ENCODE measurements at places on chromosomes 11 and 22.

- no peak for DNase-seq
Measured at GRCh38 chr11:65226103-65226442, 35.7 kb upstream of the POLA2 start.

GRCh38 chr11:64074239-64074638 is 38.5 kb downstream of the FLRT1 start:
- DNase-seq, result no peak

DNA sequence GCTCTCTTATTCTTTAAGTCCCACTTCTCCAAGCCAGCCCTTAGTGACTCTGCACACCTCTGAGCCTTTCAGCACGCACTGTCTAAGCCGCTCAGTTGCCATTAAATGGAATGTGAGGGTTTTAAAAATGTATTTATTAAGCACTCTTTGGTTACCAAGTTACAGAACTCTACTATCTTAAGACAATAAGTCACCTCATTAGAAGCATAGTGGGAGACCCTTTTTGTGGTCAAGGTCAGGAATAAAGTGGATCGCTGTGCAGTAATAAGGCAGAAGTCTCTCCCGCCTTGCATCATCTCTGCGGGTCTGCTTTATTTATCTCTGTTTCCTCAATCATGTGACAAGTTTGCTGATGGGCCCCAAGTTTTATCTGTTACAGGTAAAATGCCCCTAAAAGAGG is 11.9 kb downstream of the SLC25A18 start:
- no peak for DNase-seq

DNA sequence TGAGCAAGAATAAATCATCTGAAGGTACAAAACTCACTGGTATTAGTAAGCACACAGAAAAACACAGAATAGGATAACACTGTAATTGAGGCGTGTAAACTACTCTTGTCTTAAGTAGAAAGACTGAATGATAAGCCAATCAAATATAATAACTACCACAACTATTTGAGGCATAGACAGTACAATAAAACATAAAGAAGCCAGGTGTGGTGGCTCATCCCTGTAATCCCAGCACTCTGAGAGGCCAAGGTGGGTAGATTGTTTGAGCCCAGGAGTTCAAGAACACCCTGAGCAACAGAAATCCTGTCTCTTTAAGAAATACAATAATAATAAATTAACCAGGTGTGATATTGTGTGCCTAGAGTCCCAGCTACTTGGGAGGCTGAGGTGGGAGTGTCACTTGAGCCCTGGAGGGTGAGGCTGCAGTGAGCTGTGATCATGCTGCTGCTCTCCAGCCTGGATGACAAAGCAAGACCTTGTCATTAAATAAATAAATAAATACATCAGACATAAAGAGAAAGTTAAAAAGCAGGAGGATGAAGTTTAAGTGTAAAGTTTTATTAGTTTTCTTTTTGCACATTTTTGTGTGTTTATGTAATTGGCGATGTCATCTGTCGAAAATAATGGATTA is 390.6 kb downstream of the DYNC2H1 start:
- no peak for DNase-seq

DNA sequence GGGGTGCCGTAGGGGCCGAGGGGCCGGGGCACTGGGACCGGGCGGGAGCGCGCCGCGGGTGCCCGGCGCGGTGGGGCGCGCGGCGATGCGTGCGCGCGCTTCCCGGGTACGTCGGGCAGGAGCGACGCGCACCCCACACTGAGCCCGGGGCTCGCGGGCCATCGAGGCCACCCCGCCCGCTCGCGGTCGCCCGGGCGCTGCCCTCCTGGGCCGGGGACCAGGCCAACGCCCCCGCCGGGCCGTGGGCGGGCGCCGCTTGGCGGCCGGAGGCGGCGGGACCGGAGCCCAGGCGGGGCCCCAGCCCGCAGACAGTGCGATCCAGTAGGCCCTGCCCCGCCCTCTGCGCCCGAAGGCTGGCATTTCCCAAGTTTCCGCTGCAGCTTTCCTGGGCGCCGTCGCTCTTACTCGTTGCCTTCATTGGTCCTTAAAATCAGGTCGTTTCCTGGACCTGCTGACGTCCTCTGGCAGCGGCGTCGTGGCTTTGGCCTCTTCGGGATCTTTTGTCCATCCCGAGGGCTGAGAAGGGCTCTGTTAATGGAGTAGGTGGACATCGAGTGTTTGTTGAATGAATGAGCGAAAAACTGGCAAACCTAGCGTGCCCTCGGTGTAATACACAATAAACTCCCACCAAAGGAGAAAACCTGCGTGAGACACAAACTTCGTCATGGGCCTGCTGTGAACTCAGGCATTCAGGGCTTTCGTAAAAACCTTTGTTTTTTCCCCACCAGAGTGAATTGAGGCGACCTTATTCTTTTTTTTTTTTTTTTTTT is 638 bp downstream of the PARVA start:
- DNase-seq, result peak; percentile 21

- DNase-seq, result no peak
Measured at GRCh38 chr11:117199916-117200812, 994 bp downstream of the TAGLN start.

DNA sequence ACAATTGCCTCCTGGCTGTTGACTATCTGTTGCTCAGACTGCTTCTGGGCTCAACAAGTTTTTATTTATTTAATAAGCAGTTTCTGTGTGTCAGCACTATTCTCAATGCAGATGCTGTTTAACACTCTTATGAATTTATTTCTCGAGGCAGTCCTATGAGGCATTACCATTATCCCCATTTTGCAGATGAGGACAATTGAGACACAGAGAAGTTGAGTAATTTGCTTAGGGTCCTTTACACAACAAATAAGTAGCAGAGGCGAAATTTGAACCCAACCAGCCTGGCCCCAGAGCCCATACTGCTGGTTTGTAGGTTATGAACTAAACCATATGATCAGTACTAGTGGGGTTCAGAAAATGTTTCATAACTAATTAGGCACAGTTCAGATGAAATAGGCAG is 58.7 kb downstream of the APIP start:
- DNase-seq, result no peak

GRCh38 chr11:34380696-34381095 is 22.9 kb upstream of the ABTB2 start:
- DNase-seq, result no peak

DNA sequence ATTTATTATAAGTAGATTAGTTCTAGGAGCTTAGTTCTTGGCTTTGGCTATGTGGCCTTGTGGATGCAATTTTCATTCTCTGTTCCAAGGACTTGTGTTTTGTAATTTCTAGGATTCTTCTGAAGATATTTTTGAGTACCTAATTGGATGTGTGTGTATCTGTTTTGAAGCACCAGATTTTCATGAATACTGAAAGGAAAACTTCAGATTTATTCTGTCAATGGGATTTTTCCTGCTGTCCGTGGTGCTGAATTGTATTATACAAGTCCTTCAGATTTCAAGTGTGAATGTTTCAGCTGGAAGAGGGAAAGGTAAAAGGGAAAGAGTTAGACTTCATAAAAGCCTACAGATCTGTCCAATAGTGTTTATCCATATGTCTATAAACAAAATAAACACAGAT is 18.2 kb upstream of the SYN3 start:
- DNase-seq, result no peak

DNA sequence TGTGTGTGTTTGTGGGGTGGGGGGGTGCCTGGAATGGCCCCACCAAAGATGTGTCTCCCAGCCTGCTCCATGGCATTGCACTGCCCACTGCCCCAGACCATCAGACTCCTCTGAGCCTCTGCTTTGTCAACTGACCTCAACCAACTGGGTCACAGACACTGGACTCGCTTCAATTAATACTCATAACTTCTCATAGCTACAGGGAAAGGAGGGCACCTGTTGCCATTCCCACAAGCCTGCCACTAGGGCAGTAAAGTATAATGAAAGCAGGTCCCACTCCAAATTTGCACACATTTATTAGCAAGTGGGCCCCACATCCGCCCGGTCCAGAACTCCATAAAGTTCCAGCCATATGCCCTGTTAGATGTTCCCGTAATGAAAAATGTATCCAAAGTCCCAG is 70.5 kb upstream of the PRDM11 start:
- DNase-seq, result no peak

DNA sequence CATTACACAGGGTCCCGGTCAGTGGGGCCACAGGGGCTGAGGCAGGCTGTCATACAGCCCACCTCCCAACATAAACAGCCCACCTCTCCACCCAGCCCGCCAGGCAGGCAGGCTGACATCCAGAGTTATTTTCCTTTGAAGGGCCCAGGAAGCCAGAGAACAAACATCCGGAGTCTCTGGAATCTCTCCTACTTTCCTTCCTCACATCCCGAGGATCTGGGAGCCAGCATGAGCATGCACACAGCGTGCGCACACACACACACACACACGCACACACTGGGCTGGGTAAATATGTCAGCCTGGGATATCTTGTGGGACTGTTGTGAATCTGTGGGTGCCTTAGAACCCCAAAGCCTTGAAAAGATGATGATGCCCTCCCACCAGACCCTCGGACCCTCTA is 55.4 kb downstream of the PDE2A start:
- DNase-seq, result no peak

DNA sequence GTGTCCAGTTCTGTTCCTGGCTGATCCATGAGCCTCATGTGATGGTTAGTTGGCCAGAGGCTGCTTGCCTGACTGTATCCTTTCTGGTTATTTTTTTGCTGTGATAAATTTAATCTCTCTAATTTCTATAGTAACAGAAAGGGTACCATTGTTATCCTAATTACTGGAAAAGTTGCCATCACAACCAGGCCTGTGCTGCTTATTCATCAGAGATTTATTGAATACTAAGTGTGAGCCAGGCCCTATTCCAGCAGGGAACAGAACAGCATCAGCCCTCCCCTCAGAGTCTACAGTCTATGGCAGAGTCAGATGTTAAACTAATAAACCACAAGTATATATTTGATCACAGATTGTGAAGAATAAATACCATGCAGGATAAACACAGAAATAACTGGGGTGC is 86.8 kb downstream of the DEPDC5 start:
- DNase-seq, result no peak

DNA sequence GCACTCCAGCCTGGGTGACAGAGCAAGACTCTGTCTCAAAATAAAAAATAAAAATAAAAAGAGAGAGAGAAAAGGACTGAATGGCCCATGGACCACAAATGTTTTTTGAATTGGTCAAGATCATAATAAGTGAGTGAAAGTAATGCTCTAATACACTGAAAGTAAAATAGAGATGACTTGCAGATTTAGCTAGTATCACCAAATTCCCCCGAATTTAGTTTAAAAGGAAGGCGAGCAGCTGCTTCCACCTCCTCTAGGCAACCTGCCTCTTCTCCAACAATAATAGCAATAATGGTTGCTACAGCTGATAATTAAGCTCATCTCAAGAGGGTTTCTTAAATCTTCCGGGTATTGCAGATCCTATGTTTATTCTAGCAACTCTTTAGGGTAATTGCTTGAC is 36.8 kb downstream of the CELF1 start:
- DNase-seq, result no peak

GRCh38 chr11:61294717-61295595 is at the start of gene VWCE:
TSS of gene VWCE (minus strand) at chr11:61295316. CDS start at chr11:61295037, 279 bp downstream.
- peak; percentile 58 for DNase-seq

DNA sequence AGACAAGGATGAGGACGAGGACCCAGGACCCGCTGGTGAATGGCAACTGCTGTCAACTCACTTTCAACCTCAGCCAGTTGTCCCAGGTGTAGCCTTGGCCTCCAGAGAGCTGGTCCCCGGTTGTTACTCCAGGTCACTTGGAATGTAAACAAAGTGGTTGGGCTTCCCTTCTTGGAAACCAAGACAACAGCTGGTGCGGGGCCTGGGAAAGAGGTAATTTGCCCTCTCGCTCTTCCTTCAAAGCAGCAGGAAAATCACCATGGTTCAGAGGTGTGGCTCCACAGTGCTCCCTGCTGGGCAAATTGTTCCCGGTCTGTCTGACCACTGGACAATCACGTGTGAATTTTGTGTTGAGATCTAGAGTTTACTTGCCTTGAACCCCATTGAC is 15.0 kb downstream of the SLC1A2 start:
- DNase-seq, result no peak

Data from naive thymus-derived CD8-positive, alpha-beta T cell (primary cell).